NCI-H1092 (cell line): ENCODE measurements at places on chromosomes 2 and 18.

DNA sequence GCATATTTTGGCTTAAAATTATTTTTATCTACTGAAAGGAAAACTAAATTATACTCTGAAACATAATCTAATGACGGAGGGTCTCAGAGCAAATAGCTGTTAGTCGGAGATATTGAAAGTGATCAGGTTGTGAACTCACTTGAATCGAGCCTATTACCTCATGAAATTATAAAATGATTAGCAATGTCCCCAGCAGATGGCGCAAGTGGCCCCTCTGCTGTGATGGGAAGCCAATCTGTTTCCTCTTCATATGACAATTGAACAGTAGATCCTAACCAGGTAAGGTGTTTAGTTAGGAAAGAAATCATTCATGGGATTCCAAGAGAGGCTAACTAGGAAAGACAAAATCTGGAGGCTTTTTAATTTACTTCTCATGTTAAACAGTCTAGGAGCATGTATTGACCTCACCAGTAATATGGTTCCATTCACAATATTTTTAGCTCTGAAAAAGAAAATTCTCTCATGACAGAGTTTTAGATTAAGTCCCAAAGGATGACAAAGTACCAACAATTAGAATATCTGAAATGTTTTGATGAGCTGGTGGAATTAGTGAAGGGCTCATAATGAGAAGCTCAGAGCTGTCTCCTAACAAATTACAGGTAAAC, 29.9 kb upstream of the MPPE1 start:
- peak; percentile 9 for DNase-seq

DNA sequence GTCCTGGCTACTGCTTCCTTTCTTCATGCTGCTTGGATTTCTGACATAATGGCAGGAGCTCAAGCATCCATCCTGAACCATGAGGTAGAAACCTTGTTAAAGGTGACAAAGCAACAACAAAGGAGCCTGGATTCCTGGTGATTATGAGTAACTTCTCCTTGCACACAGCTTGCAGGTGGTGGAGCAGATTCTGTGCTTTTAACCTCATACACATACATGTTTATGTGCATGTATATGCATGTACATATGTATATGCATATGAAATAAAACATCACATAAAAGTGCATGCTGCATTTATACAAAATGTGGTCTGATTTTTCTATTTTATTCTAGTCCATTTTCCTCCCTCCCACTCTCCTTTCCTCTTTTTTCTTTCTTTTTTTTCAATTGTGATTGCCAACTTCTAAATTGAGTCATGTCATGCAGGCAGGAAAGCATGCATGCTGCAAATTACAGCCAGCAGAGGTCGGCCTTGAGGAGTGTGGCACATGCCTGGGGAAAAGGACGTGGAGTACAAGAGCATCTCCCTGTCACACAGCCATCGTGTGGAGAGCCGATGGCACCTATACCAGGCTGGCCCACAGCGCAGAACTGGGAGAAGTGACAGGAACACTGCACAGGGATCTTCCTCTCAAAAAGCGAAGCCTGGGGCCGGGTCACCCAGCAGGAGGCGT, 17.9 kb downstream of the LCT start:
- no peak for DNase-seq

GRCh38 chr2:64461271-64462058, 7.5 kb downstream of the LGALSL start:
- no peak for DNase-seq

DNA sequence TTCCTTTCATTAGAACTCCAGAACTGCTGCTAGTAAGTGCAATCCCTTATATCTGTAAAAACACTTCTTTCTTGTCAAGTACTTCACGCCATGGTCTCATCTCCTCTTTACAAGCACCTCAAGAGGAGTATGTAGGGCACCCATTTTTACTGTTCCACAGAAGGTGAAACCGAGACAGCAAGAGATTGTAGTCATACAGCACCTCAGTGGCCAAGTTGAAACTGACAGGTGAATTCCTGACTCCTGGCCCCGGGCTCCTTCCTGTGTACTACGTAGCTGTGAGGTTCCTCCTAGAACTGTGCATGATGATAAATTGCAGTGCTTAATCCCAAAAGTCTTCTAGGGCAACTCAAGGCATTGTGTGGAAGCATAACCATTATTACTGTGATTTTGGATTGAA, 131.5 kb upstream of the MEIS1 start:
- DNase-seq, result no peak

GRCh38 chr2:170177950-170178781, at the start of gene MYO3B:
Gene MYO3B, plus strand, starts transcription at chr2:170178147. Its CDS starts 141 bp downstream, at chr2:170178288.
- DNase-seq, result no peak

GRCh38 chr18:12074736-12075135, 18.9 kb upstream of the ANKRD62 start:
- no peak for DNase-seq

DNA sequence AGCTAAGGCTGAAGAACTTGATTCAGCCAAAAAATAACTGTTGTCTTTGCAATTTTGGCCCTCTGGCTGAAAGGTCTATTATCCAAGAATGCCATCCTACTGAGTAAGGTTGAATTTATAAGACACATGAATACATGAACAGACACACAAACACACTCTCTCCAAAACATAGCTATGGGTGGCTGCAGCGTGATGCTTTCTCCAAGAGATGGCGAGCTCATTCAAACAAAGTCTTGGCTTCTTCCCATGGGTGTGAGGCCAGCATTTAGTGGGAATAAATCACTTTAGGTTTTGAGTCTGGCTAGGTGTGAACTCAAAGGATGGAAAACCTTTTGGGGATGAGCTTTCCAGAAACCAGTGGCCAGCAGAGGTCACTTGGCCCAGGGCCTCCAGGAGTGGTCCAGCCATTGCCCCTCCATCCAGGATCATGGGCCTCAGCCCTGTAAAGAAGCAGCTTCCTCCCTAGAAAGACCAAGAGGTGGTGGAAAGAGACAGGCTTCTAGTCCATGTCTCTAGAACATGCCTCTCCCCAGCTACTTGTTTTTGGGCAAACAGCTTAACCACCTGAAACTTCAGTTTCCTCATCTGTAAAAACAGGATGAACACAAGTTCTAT, 11.0 kb upstream of the OSR1 start:
- DNase-seq, result peak; percentile 16

DNA sequence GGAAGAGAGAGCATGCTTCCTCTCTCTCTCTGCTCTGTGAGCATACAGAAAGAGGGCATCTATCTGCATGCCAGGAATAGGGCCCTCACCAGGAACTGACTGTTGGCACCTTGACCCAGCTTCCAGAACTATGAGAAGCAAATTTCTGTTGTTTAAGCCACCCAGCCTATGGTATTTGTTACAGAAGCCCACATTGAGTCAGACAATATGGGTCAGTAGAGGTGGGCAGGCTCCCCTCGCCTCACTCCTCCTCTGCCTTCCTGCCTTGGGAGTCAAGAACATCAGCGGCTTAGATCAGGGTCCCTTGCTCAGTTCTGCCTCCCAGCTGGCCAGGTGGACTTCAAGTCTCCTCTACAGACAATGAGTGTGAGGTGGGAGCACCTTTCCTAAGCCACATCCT, 92.3 kb downstream of the COPS8 start:
- DNase-seq, result no peak

- DNase-seq, result peak; percentile 15
These were observed 19.6 kb downstream of the TUBB6 start for GRCh38 chr18:12327510-12328178.

DNA sequence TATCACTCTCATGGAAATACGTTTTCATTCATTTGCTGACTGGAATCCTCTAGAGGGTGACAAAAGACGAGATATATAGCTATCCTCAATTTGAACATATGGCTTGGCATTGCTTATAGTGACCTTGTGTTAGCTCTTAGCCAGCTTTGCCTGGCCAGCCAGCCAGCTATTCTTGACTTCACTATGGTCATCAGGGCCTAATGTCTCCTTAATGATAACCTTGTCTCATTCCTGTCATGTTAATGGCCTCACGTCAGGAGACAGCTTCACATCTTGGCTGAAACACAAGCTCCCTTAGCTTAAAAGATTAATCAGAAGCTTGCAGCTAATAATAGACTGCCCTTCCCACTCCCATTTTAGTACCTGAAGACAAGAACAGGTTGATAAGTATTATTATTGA, 1517.5 kb upstream of the PIK3C3 start:
- DNase-seq, result no peak

DNA sequence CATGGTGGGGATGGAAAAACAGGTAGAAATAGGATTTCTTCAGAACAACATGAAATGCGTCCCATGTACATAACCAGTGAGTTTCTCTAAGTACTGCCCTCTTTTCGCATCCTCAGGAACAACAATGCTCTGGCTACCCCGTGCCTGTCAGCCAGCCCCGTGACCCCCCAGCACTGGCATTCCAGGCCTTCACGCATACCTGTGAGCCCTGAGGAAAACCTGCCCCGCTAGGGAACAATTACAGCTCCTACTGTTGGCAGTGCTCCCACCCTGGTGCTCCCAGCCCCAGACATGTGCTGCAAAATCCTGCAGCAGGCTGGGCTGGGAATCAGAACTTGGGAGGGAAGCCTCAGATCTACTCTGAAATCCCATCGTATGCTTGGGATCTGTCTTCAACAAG, 9.1 kb downstream of the SMAD7 start:
- no peak for DNase-seq

DNA sequence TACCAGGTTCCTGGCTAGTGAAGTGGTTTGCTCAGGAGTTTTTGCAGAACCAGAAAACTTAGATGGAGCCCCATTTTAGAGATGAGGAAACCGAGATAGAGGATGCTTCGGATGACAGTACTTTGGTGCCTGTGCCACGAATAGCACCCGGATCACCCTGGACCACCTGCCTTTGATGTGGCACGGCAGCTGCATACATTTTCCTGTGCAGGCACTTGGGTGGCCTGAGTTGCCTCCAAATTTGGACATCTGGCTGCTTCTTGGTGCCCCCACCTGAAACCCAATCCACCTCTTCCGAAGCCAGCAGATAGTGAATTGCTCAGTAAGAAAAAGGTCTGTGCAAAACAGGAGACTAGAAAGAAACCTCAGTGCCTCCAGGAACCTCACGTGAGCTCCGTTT, 140.6 kb upstream of the ID2 start:
- no peak for DNase-seq

- no peak for DNase-seq
These were observed 634.2 kb upstream of the TMEFF2 start for GRCh38 chr2:192828947-192829346.

GRCh38 chr2:220373878-220374277, 746.4 kb downstream of the SLC4A3 start:
- DNase-seq, result no peak

DNA sequence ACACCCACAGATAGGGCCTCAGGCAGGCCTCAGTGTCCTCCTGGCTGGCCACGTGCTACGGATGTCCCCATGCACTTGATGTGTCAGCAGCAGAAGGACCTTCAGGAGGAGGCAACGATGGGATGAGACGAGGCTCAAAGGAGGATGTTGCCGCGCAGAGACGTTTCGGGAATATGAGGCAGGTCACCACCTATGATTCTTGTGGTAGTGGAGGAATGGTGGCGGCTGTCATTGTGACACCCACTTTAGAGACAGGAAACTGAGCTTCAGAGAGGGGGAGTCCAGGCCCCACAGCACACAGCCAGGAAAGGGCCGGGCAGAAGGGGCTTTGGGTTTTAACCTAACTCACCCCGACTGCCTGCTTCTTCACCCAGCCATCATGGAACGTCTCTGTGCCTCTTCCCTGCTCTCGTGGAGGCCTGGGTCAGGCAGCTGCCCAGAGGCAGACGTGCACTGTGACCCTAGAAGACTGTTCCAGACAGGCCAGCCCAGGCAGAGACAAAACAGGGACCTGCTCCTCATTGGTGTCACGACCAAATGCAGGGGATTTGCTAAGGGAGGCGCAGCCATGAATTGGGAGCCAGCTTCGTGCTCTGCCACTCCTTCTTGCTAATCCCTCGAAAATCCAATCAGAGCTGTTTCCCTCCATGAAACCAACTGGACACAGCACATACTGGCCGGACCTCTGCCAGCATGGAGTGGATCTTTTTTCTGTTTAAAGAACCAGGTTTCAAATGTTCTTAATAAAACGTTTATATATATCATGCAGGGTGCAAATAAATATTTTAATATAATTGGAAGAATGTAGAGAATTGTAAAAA, 169.2 kb downstream of the ASB1 start:
- DNase-seq, result no peak

DNA sequence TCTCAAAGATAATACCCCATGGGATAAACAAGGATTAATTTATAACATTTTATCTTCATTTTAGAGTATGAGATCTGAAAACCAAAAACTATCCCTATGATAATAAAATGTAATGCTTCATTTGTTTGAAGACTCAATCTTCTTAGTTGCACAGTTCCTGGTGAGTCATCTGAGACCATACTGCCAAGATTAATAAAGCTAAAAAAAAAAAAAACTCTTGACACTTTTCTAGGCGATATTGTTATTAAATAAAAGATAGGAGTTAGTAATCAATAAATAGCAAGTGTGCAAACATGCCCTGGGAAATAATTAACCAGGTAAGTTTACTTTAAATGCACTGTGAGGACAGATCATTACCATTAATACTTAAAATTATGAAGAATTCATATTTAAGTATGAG, 83.9 kb downstream of the RPE start:
- DNase-seq, result no peak

GRCh38 chr2:82795446-82795845, 1663.6 kb downstream of the SUCLG1 start:
- no peak for DNase-seq

DNA sequence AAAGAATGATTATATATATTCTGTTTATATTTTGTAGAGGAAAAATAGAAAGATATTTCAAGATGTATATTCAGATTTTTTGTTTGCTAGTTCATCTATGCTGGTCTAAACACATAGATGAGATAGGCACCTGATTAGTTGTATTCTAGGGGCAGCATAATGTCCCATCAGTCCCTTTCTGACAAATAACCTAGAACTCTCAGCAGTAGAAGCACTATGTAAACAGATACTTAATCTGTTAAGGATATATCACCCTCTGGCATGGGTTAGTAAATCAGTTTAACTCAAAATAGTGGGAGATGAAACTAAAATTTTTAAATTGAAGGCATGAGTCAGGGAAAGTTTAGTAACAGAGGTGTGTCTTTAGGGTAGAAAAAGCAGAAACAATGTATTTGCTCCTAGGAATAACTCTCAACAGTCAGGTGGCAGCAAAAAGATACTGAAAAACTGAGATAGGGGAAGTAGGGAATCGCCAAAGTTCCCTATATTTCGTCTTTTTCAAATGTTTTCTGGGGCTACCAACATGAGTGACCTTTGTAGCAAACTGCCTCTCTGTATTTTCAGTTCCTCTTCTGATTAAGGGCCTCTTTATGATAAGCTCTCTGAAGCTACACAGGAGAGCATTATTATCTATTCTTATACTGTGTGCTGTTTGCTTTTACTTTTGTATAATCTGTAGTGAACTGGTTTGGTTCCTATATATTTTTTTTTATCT, 5.7 kb downstream of the PPP1R1C start:
- no peak for DNase-seq

GRCh38 chr2:112814278-112814677, 22.3 kb downstream of the IL1B start:
- no peak for DNase-seq

- no peak for DNase-seq
These were observed 61.0 kb downstream of the TTC21B start for GRCh38 chr2:165892526-165892925.

- DNase-seq, result no peak
These were observed 43.4 kb downstream of the STK39 start for GRCh38 chr2:168203762-168204693.

- DNase-seq, result no peak
These were observed 58.9 kb downstream of the SH3RF3 start for GRCh38 chr2:109187711-109188495.
